ENCODE measurements at places on chromosomes 12 and 14.

DNA sequence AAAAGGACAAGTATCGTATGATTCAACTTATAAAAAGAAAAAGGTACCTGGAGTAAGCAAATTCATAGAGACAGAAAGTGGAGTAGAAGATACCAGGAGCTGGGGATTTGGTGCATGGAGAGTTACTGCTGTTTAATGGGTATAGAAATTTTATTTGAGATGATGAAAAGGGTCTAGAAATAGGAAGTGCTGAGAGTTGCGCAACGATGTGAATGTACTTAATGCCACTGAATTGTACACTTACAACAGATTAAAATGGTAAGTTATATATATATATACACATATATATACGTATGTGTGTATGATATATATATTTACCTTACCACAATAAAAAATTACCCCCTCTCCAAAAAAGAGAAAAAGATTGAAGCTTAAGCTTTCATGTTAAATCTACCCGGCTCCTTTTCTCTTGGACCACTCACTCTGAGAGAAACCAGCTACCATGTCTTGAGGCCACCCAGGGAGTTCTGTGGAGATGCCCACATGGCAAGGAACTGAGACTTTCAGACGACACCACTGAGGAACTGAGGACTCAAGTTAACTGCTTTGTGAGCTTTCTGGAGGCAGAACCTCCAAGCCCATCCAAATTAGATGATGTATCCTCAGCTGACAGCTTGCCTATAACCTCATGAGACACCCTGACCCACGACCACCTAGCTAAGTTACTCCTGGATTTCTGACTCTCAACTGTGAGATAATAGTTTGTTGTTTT lies 130.0 kb upstream of the BTG1 start:
- no peak for DNase-seq

DNA sequence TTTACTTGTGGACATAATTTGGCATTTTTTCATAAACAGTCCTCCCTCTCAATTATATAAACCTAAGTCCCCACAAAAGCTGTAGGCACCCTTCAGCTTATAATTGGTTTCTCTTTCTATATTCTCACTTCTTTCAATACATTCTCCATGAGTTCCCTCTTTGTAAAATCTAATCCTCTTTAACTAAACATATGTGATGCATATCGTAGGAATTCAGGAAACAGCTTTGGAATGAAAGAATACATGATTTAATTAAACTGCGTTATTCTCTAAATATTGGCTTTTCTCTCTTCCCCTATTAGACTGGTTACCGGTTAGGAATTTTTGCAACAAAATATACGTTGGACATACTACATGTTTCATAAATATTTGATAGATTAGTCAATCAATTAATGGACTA lies 1122.6 kb downstream of the FLRT2 start:
- DNase-seq, result no peak

DNA sequence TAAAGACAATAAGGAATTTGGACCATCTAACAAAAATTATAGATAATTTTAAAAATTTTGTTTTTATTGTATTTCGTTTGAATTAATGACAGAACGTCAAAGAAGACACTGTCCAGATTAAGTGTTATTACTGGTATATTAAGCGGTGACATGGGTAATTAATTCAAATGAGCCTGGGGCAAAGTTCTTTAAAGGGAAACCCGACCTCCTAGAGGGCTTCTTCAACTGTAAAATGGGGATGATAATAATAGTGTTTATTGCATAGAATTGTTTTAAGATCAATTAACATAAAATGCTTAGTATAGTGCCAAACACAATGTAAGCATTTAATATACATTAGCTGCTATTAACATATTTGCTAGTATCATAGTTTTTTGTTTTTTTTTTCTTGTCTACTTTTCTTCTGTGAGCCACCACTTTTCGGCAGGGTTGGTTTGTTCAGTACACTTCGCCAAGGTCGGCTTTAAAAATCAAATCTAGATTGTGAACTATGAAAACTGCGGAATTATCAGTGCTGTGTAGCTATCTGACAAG lies 514 bp upstream of the LARP4 start:
- DNase-seq, result no peak

DNA sequence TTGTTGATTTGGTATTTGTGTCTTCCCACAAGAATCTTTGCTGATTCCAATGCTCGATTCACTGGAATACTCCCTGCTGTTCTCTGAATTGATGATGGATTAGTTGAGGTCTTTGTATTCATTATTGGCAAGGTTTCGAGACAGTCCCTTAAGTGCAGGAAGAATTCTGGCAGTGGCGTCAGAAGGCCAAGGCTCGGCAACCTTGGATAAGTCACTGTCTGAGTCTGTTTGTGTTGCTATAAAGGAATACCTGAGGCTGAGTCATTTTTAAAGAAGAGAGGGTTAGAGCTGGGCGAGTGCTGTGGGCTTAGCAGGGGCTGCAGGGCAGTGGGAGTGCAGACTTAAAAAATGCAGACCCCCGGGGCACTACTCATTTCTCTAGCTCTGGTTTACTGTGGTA lies 56.9 kb downstream of the CHST11 start:
- DNase-seq, result no peak

DNA sequence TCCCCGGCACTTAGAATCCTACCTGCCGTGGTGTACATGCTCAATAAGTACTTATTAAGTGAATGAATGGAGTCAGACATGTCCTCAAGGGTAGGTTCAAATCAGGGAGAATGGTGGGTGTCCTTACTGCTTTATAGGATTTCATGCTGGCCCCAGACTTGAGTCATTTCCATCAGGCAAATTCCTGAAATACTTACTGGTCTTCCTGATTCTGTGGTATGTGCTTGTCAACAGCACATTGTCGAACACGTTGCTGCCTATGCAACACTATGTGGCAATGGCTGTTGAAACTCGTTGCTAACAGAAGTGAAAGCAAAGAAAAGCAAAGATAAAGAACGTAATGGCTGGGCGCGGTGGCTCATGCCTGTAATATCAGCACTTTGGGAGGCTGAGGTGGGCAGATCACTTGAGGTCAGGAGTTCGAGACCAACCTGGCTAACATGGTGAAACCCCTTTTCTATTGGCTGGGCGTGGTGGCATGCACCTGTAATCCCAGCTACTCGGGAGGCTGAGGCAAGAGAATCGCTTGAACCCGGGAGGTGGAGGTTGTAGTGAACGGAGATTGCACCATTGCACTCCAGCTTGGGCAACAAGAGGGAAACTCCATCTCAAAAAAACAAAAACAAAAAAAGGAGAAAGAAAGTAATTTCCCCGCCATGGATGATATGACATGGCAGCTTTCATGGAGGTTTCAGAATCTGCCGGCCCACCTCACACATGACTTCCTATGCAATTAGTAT lies 214.9 kb downstream of the ZFP36L1 start:
- no peak for DNase-seq

- no peak for DNase-seq
Measured at GRCh38 chr12:93706824-93707223, 29.6 kb downstream of the CRADD start.

GRCh38 chr12:77861317-77861716 lies 30.6 kb downstream of the NAV3 start:
- DNase-seq, result no peak

DNA sequence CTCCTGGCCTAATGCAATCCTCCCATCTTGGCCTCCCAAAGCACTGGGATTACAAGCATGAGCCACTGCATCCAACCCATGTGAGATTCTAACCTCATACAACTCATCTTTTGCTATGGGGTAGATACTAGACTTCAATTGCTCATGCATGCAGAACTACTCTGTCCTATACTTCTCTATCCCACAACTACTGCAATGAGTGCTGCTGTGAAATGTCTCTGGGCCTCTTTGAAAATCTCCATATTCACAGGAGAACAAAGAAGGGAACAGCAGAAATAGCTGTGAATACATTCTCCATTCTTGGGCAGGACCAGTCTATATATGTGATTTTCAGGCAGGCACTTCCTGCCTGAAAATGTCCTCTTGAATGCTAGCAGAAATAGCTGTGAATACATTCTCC lies 220.7 kb upstream of the GRIP1 start:
- no peak for DNase-seq

- peak; percentile 92 for DNase-seq
Measured at GRCh38 chr12:57888409-57889157, 42.1 kb upstream of the CTDSP2 start.

- peak; percentile 17 for DNase-seq
Measured at GRCh38 chr12:69921831-69922230, 96.8 kb downstream of the MYRFL start.

DNA sequence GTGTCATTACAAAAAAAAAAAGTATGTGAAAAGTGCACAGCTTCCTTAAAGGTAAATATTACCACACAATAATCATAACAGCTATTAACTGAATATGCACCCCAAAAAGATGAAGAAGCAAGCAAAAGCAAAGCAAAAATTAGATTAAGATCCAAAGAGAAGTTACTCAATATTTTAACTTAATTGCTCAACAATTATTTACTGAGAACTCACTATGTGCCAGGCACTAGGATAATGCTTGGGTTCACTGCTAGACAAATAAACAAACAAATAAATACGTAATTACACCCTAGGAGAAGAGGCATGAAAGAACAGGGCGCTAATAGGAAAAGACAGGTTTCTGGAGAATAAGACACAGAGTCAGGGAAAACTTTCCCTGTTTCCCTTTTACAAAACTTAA lies 33.4 kb downstream of the PPP1R12A start:
- no peak for DNase-seq

DNA sequence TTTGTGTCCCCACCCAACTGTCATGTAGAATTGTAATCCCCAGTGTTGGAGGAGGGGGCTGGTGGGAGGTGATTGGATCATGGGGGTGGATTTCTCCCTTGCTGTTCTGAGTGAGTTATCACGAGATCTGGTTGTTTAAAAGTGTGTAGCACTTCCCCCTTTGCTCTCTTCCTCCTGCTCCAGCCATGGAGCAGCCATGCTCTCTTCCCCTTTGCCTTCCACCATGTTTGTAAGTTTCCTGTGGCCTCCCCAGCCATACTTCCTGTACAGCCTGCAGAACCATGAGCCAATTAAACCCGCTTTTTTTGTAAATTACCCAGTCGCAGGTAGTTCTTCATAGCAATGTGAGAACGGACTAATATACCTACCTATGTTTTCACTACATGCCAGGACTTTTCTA lies 2.6 kb upstream of the POC1B start:
- DNase-seq, result no peak
